ENCODE measurements at places on chromosomes 2 and 18.
A peak's percentile ranks its signal among the peaks of the same experiment; 100 is the strongest.

DNA sequence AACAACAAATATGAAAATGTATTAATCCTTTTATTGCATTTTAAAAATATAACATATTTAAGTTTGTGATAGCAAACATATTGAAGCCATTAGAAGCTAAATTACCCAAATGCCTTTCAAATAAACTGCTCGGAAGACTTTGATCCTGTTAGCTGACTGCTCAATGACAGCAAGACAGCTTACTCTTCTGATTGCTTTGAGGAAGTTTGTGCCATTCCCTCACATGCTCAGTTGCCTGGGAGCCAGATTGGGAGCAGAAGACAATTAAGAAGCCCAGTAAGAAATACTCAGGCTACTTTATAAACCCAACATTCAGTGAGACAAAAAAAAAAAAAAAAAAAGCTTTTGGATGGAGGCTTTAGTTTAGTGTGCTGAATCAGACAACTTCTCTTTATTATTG, 407.1 kb upstream of the SOX11 start:
- no peak for DNase-seq

DNA sequence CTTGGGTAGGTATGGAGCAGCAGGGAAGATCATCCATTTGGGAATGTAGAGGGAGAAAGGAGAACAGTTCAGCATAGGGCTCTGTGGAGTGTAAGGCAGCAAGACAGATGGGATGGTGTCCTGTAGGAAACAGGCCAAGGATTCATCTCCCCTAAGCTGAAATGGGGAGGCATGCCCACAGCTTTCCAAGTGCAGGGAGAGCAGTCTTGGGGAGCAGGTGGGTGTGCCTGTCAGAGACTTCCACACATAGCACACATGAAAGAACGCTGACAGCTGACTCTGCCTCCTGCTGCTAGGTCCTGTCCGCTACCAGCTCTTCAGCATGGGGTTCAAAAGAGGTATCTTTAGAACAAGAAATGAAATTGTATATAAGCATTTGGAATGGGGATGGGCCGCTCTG, 9.0 kb downstream of the SETBP1 start:
- no peak for DNase-seq

GRCh38 chr18:26386441-26386840, 160.2 kb downstream of the TAF4B start:
- DNase-seq = no peak

DNA sequence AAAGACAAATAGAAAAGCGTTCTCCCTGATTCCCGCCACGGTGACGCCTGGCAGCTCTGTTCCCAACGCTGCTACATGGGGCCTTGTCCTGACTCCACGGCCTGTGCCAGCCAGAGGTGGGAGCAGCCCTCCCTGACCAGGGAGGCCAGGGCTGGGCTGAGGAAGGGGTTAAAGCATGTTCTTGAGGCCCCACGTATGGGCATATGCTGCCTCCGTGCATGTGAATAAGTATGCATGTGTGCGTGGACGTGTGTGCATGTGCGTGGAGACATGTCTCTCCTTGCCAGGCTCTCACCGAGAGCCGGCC, 1.6 kb upstream of the SNED1 start:
- no peak for DNase-seq

- DNase-seq = peak; percentile 5
Observed at GRCh38 chr2:71798266-71799012, 345.1 kb downstream of the DYSF start.

GRCh38 chr2:217512259-217512658, 490.5 kb downstream of the TNS1 start:
- no peak for DNase-seq

DNA sequence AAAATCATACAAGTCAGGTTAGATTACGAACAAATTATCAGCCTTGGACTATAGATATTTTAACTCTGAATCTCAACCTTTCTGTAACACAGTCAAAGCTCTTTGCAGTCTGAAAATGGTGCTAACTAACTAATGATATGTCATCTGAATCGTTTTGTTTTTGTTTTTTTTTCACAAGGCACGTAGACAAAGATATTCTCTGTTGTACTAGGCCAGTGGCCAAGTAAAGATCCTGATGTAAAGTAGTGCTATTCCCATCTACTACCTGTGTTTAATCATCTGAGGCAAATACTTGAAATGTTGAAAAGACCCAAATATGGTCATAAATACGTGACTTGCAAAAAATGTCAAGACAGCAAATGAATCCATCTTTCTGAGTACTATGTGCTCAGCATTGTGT, 65.7 kb downstream of the REL start:
- DNase-seq = no peak

GRCh38 chr2:101133492-101134100, 17.6 kb downstream of the TBC1D8 start:
- no peak for DNase-seq

DNA sequence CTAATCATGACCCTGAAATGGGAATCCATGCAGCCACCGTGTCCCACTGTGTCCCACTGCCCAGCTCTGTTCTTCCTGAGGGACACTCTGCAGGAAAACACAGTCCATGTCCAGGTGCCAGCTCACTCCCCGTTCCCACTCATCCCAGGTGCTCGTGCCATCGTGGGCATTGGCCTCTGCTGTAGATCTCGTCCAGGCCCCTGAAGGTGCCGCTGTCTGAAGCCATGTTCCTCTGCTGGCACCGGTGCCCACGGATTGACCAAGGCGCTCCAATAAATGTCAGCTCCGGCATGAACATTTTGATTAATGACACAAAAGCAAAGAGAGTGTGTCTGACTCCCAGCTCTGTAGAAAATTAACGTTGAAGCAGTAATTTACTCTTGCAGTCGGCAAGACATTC, 280.1 kb upstream of the SALL3 start:
- no peak for DNase-seq

GRCh38 chr2:19654310-19655090, 247.3 kb downstream of the TTC32 start:
- no peak for DNase-seq

DNA sequence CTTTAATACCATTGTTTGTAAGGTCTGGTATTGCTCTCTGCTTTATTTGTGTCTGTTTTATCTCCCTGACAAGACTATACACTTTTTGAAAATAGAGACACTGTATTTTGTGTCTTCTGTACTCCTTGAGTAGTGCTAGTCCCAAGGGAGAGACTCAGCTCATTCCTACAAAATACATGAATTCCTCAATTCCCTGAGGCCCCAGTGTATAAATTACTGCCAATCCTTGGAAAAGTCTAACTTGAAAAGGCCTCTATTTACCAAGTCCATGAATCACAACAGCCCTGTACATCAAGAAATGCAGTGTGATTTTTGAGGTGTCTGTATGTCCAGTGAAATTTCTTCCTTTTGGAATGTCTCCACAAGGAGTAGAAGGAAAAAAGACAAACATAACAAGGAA, 34.9 kb upstream of the NEDD4L start:
- DNase-seq = no peak

DNA sequence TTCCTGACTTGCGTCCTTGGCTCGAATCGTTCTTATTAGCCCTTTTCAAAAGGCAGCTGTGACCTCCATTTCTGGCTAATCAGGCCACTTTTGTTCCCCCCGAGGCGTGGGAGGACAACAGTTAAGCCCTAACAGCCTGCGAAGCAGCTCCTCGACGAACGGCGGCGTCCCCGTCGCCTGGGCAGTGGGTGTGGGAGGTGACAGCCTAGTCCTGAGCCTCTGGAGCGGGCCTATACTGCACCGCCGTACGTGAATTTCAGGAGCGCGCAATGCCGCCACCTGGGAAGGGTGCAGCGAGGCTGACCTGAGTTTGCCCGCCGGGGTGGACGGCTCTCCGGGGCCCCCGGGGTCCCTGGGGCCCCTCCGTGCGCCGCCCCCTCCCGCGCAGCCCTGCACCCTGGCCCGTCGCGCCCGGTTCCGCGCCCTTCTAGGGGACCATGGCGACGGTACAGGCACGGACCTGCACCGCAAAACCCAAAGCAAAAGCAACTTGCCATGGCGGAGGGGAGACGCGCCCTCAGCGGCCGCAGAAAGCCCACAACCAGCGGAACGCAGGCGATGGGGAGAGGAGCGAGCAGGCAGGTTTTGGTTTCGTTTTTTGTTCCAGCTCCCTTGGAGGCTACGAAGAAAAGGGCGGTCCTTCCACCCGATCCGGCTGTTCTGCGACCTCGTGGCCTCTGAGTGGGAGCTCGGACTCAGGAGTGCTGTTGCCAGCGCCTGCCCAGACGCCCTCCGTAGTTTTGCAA, at the start of gene RBM43:
Gene RBM43 (minus strand): TSS at position 633 of the 746 bp plus-strand sequence. CDS start 136 bp downstream, at position 497.
- DNase-seq = no peak

DNA sequence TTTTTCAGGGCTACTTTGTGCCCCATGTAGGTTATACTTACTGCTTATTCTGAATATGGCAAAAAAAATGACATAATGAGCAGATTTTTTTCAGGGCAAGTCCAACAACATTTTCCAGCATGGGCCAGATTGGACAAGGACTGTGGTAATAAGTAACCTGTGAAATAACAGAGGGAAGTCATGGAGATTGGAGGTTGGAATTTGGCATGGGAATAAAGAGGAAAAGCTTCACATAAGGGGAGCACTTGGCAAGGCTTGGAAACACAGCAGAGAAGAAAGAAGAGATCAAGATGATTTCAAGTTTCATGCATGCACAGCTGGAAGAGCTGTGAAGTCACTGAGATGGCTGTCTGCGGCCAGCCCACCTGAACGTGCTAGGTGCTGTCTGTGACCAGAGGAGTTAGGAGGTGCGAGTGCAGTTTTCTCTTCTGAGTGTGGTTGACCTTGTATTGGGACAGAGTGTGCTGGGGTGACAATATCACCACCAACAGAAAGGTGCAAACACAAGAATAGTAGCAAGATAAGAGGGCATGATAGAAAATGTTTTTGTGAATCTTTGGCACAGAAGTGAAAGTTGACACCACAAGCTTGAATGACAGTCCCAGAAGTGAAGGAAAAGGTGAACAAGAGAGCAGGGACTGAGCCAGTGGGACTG, 71.1 kb upstream of the DSC1 start:
- DNase-seq = no peak

GRCh38 chr18:9048808-9049494, 53.5 kb upstream of the NDUFV2 start:
- DNase-seq = no peak

GRCh38 chr2:9319338-9319715, 104.0 kb downstream of the ITGB1BP1 start:
- DNase-seq = no peak

DNA sequence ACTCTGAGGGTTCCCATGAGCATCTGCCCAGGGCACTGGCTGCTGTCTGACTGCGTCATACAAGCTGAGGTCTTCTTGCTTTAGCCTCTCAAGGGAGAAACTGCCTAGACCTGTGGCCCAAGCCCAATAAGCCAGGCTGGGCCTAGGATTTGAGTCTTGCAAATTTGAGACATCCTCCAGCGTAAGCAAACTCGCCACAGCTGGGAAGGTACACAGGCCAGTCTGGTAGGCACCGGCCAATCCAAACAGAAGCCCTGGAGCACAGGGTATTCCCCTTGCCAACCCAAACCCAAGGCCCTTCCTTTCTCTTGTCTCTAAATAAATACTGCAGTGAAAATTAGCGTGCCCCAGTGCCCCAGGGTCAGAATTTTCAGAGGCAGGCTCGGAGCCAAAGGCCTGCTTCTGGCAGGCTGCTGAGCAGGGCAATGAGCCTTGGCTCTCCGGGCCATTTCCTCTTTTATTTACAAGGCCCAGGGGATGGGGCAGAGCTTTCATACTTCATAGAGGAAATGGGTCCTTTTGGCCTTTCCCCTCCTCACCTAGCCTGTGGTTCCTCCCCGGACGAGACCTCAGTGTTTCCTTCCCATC, 33.3 kb downstream of the POLR1A start:
- no peak for DNase-seq

- no peak for DNase-seq
Observed at GRCh38 chr2:74863802-74864248, 29.9 kb downstream of the HK2 start.

- DNase-seq = no peak
Observed at GRCh38 chr18:30415903-30416302, 626.6 kb downstream of the DSC3 start.

GRCh38 chr2:42063431-42064171, 15.8 kb downstream of the PKDCC start:
- no peak for DNase-seq

DNA sequence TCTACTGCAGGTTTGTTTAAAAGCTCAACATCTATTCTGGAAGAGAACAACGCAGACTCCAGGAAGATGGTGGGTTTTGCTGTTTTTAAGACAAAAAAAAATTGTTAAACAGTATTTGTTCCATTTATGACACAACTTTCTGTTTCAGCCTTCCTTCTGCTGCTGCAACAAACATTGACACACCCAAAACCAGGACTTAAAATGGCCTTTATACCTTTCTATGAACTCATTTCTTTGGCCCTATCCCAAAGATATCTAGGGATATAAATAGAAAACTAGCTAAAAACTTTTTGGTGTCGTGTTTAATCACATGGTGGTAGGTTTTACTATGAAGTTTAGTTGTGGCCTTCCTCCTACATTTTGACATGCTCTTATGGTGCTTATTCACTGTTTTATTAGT, 964 bp upstream of the GALNT3 start:
- DNase-seq = no peak

DNA sequence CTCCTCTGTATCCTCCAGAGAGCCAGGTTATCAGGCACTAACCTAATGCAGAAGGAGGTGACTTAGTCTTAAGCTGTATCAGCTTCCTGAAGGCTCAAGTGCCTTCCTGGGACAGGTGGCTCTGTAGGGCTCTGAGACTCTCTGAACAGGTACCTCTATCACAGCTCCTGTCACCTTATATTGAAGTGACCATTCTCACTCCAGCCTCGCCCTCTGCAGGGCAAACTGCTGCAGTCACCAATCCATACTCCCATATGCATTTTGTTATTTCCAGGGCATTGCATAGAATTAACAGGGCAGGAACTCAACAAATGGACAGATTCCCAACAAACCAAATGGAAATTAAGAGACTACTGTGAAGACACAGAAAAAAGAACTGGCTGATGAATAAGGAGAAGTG, 203.0 kb upstream of the REV1 start:
- DNase-seq = no peak

DNA sequence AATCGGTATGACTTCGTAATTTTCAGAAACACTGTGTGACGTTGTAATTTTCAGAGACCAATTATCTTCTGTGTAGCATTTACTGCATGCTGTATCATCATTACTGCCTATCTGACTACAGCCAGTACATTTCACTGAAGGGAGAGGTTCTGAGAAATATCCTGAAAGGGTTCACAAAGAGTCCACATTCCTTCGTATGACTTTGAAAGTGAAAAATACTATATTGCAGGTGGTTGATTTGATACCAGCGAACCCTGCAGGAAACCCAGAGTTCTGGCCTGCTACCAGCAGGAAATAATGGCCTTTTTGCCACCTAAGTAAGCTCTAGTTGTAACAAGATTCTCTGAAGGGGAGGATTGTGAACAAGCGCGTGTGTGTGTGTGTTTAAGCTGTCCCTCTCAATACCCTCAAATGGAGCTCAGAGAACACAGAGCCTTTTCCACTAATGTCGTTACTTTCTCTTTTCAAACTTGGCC, 155.5 kb downstream of the ARHGAP28 start:
- DNase-seq = no peak

- no peak for DNase-seq
Observed at GRCh38 chr2:173797586-173798263, 167.4 kb downstream of the SP3 start.

- no peak for DNase-seq
Observed at GRCh38 chr2:62685256-62685655, 20.3 kb upstream of the EHBP1 start.
